ENCODE measurements at places on chromosomes 2 and 18. TPM values are rescaled to one million over a fixed set of nuclear protein-coding genes. Genes with fewer than 3 reads are reported as not detected.
A peak's percentile ranks its signal among the peaks of the same experiment; 100 is the strongest.

- peaks cover 8% of the 10 kb centered on the region for H3K4me1 ChIP-seq
- H3K27ac ChIP-seq = no peak overlapping the region
- peaks cover 3% of the 10 kb centered on the region for H3K36me3 ChIP-seq
- H3K27me3 ChIP-seq = no peaks in the 10 kb centered on the region
These were observed 35.7 kb upstream of the GPR155 start for GRCh38 chr2:174522553-174522952.

GRCh38 chr2:199085261-199085660, 372.5 kb downstream of the SATB2 start:
- no peak overlapping the region for H3K4me3 ChIP-seq
- no peaks in the 10 kb centered on the region for H3K27me3 ChIP-seq
- H3K4me1 ChIP-seq = no peaks in the 10 kb centered on the region
- no peak overlapping the region for H3K27ac ChIP-seq
- H3K36me3 ChIP-seq = no peaks in the 10 kb centered on the region
- no peak for DNase-seq

The AGAP1 gene
- total RNA-seq = 7.6 TPM

The SERPINB10 gene
- total RNA-seq = not detected

DNA sequence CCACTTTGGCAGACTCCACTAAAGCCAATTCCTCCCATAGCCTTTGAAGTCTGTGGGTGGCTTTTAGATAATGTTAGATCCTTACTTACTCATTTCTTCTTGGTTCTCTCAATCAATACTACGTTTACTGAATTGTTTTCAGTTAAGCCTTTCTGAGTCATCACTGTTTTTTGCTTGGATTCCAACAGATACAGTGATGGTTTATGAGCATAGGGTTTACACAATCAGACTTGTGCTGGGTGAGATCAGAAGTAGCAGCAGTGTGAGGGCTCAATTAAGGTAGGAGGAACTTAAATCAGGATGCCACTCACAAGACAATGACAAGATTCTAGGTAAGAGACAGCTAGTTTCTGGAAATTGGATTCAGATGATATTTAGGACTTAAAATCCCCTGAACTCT, 297.7 kb upstream of the DOK6 start:
- no peak overlapping the region for H3K27ac ChIP-seq
- no peaks in the 10 kb centered on the region for H3K27me3 ChIP-seq
- H3K4me3 ChIP-seq = no peak overlapping the region
- DNase-seq = no peak

DNA sequence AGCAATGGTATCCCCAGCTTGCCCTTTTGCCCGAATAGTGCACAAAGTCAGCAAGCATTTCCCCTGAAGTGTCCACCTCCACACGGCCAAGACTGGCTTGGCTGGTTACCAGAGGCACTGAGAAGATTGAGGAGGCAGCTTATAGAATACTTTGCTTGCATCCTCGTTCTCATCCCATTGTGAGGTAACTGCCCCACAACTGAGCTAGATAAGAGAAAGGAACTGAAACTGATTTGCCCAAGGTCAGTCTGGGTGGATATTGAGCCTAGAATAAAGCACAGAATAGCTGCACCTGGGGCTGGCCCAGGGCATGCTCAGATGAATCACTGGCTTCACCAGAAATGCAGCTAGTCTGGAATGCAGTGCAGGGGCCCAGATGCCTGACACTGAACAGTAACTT, 32.7 kb upstream of the MAP4K3 start:
- H3K27ac ChIP-seq = no peak overlapping the region
- no peak overlapping the region for H3K4me3 ChIP-seq
- H3K36me3 ChIP-seq = peaks cover 2% of the 10 kb centered on the region
- peaks cover 5% of the 10 kb centered on the region for H3K4me1 ChIP-seq
- no peak for DNase-seq

The MTA3 gene
- 19.0 TPM for total RNA-seq

The GKN2 gene
- not detected for total RNA-seq

The OXER1 gene
- not detected for total RNA-seq

GRCh38 chr2:103284750-103285149, 522.9 kb downstream of the TMEM182 start:
- no peak overlapping the region for H3K27ac ChIP-seq
- no peaks in the 10 kb centered on the region for H3K4me1 ChIP-seq
- no peaks in the 10 kb centered on the region for H3K36me3 ChIP-seq
- DNase-seq = no peak

DNA sequence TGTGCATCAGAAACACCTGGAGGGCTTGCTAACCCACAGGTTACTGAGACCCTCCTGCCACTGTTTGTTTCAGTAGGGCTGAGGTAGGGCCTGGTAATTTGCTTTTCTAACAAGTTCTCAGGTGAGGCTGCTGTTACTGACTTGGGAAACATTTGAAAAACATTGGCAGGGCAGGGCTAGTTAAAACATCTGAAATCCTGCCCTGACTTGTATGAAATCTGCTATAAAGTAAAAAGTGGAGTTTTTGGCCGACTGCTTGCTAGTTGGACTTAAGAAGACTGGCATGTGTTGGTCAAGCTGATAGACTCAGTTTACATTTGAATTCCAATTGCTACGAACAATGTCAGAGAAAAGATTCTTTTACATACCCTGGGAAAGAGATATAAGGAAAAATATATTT, 111.6 kb upstream of the DLX2 start:
- no peak overlapping the region for H3K27ac ChIP-seq
- no peak overlapping the region for H3K4me3 ChIP-seq
- H3K27me3 ChIP-seq = no peaks in the 10 kb centered on the region
- H3K4me1 ChIP-seq = peaks cover 16% of the 10 kb centered on the region
- DNase-seq = no peak

GRCh38 chr2:149679286-149679685, 91.7 kb upstream of the MMADHC start:
- H3K27ac ChIP-seq = no peak overlapping the region
- no peak overlapping the region for H3K4me3 ChIP-seq
- H3K27me3 ChIP-seq = no peaks in the 10 kb centered on the region

DNA sequence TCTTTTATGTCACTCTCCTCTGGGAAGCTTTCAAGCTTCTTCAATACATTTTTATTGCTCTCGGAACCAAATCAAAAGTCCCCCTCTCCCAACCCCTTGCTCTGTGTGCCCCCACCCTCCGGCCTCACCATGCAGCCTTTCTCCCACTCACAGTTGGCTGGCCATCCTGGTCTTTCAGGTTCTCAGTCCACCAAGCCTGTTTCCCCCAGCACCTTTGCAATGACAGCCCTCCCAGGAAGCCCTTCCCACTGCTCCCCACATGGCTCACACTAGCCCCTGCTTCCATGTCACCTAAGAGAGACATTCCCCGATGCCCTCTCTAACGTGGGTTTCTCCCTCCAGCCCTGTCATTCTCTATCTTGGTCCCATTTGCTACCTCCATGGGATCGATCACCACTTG, 266.6 kb downstream of the SRBD1 start:
- no peak overlapping the region for H3K4me3 ChIP-seq
- H3K27ac ChIP-seq = no peak overlapping the region
- no peak for DNase-seq
- peaks cover 34% of the 10 kb centered on the region for H3K27me3 ChIP-seq
- H3K4me1 ChIP-seq = no peaks in the 10 kb centered on the region

DNA sequence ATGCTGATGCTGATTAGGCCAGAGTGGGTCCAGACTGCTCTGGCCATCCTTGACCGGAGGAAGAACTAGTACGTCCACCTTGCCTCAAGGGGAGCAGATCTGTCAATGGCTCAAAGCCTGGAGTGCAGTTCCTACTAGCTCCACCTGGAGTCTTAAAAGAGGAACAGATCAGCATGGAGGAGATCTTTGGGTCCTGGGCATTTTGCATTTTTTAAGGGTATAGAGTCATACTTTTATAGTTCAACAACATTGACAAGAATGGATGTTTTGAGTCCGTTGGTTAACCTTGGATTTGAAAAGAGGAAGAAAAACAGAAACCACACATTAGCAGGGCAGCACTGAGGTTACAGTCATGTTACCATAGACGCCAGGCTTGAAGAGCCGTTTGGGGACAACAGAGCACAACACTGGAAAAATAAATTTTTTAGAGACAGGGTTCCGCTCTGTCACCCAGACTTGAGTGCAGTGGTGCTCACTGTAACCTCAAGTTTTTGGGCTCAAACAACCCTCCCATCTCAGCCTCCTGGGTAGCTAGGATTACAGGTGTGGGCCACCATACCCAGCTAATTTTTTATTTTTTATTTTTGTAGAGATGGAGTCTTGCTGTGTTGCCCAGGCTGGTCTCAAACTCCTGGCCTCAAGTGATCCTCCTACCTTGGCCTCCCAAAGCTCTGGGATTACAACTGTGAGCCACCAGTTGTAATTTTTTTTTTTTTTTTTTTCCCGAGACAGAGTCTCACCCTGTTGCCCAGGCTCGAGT, 78.5 kb downstream of the PRKCE start:
- no peak overlapping the region for H3K27ac ChIP-seq
- peaks cover 14% of the 10 kb centered on the region for H3K4me1 ChIP-seq
- H3K27me3 ChIP-seq = no peaks in the 10 kb centered on the region
- DNase-seq = no peak

GRCh38 chr2:143885461-143885860, 634.5 kb downstream of the ZEB2 start:
- peaks cover 26% of the 10 kb centered on the region for H3K27me3 ChIP-seq
- H3K4me3 ChIP-seq = no peak overlapping the region
- H3K4me1 ChIP-seq = no peaks in the 10 kb centered on the region
- peaks cover 2% of the 10 kb centered on the region for H3K36me3 ChIP-seq
- no peak for DNase-seq

DNA sequence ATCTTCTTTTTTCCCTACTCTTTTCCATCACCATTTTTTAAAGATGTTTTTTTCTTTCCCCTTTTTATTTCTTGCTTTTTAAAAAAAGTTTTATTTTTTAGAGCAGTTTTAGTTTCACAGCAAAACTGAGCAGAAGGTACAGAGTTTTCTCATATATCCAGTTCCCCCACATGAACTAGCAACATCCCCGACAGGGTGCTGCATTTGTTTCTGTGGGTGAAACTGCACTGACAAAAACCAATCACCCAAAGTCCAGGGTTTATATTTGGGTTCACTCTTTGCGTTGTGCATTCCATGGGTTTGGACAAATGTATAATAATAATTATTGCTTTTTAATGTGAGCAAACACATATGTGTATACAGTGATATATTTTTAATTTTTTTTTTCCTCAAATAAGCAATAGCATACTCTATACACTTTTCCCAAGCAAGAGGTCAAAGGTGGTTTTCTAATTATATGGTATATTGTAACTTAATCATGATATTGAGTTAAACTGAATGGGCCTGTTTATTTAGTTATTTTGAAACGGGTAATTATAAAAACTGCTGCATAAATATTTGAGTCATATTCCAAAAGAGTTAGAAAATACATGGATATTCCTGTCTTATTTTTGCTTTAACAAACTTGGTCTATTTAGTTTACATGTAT, 50.3 kb downstream of the NCK2 start:
- peak overlapping the region; percentile 93 for H3K27ac ChIP-seq
- H3K27me3 ChIP-seq = no peaks in the 10 kb centered on the region
- H3K36me3 ChIP-seq = no peaks in the 10 kb centered on the region
- no peak for DNase-seq
- peak overlapping the region; percentile 92 for H3K4me3 ChIP-seq
- peaks cover 72% of the 10 kb centered on the region for H3K4me1 ChIP-seq

The ABCB6 gene
- total RNA-seq = 2.6 TPM

GRCh38 chr2:127084611-127085316, 22.2 kb downstream of the BIN1 start:
- peaks cover 6% of the 10 kb centered on the region for H3K27me3 ChIP-seq
- peaks cover 39% of the 10 kb centered on the region for H3K4me1 ChIP-seq
- H3K36me3 ChIP-seq = peaks cover 2% of the 10 kb centered on the region

GRCh38 chr2:170770008-170770605, at the start of gene ERICH2:
Gene ERICH2, plus strand, starts transcription at chr2:170770378. Its CDS starts 304 bp downstream, at chr2:170770682.
- H3K27me3 ChIP-seq = peaks cover 17% of the 10 kb centered on the region
- H3K4me1 ChIP-seq = peaks cover 12% of the 10 kb centered on the region
- H3K36me3 ChIP-seq = no peaks in the 10 kb centered on the region
- peak within 1 kb of the TSS; percentile 62 for H3K27ac ChIP-seq
- DNase-seq = peak; percentile 13
- H3K4me3 ChIP-seq = peak within 1 kb of the TSS; percentile 86

- H3K4me3 ChIP-seq = no peak overlapping the region
- no peak overlapping the region for H3K27ac ChIP-seq
- no peaks in the 10 kb centered on the region for H3K36me3 ChIP-seq
- H3K4me1 ChIP-seq = peaks cover 24% of the 10 kb centered on the region
- no peaks in the 10 kb centered on the region for H3K27me3 ChIP-seq
- DNase-seq = no peak
These were observed 194.6 kb downstream of the FAM210A start for GRCh38 chr18:13531681-13532325.

GRCh38 chr2:229445019-229445418, 173.9 kb upstream of the PID1 start:
- H3K27ac ChIP-seq = no peak overlapping the region
- peaks cover 35% of the 10 kb centered on the region for H3K27me3 ChIP-seq
- no peak for DNase-seq
- no peaks in the 10 kb centered on the region for H3K36me3 ChIP-seq

The LTBP1 gene
- total RNA-seq = 33.8 TPM

DNA sequence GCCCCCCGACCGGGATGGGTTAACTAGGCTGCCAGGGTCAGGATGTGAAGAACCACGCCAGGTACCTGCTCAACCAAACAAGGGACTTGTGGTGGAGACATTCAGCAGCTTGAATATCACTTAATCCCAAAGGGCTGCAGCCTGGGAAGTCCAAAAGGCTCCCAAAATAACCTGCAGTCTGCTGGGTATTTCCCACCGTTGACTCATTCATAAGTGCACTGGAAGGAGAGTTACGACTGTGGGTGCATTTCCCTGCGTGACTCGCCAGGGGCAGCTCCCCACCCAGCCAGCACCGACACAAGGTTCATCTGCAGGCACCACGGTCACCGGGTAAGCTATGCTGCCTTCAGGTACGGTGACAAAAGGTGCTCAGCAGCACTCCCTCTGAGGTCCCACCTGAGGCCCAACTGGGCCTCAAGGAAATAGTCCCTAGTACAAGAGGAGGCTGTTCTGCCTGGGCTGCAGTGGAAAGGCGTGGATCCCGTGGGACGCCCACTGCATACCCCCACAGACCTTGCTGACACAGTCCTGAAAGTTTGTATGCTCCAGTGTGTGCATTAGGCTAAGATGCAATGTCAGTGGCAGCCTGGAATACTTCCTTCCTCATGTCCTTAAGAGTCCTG, 86.5 kb downstream of the UXS1 start:
- no peak for DNase-seq
- H3K4me3 ChIP-seq = no peak overlapping the region
- no peak overlapping the region for H3K27ac ChIP-seq
- H3K36me3 ChIP-seq = peaks cover 8% of the 10 kb centered on the region
- H3K4me1 ChIP-seq = peaks cover 20% of the 10 kb centered on the region
- no peaks in the 10 kb centered on the region for H3K27me3 ChIP-seq

The THAP4 gene
- total RNA-seq = 28.0 TPM

The GALM gene
- 18.5 TPM for total RNA-seq

The LYG2 gene
- not detected for total RNA-seq

- peaks cover 41% of the 10 kb centered on the region for H3K27me3 ChIP-seq
- no peak for DNase-seq
- H3K36me3 ChIP-seq = peaks cover 4% of the 10 kb centered on the region
- H3K27ac ChIP-seq = no peak overlapping the region
- no peak overlapping the region for H3K4me3 ChIP-seq
- H3K4me1 ChIP-seq = peaks cover 13% of the 10 kb centered on the region
These were observed 3.0 kb upstream of the ADRA2B start for GRCh38 chr2:96119389-96119751.

- H3K27ac ChIP-seq = no peak overlapping the region
- peak; percentile 41 for DNase-seq
- peaks cover 6% of the 10 kb centered on the region for H3K4me1 ChIP-seq
- peaks cover 10% of the 10 kb centered on the region for H3K27me3 ChIP-seq
These were observed 34.5 kb downstream of the NEURL3 start for GRCh38 chr2:96470636-96471035.

GRCh38 chr2:142989273-142990204, 112.1 kb downstream of the KYNU start:
- no peak overlapping the region for H3K4me3 ChIP-seq
- no peaks in the 10 kb centered on the region for H3K4me1 ChIP-seq
- H3K27ac ChIP-seq = no peak overlapping the region
- DNase-seq = no peak
- no peaks in the 10 kb centered on the region for H3K36me3 ChIP-seq
